ENCODE measurements at places on chromosomes 2 and 18.

- no peak for DNase-seq
These were observed 423.3 kb downstream of the LRP1B start for GRCh38 chr2:141707486-141707885.

DNA sequence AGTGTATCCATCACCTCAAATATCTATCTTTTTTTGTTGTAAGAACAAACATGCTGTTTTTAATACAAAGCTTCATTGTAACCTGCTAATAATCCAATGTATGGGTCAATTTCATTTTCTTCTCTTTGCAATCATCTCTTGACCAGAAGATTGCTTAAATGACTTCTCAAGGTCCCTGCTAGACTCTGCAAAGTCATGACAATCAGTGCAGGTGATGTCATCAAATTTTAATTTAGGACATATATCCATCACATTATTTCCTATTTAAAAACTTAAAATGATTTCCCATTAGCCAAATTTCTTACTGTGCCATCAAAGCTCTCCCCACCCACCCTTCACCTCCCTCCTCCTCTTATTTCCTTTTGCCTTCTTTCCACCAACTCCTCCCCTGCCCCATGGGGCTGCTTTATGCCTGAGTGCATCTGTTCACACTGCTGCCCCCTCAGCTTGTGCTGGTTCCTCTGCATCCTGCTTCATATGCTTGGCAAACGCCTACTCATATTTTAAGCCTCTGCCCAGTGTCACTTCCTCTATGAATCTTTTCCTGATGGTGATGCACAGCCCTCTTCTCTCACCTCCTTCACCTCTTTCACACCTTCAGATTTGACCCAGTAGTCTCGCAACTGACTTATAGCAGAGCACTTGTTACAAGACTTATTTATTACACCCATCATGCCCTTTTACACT, 20.3 kb downstream of the PLEK start:
- DNase-seq, result peak; percentile 56

- no peak for DNase-seq
These were observed 4.3 kb downstream of the TMEM127 start for GRCh38 chr2:96261328-96262003.

DNA sequence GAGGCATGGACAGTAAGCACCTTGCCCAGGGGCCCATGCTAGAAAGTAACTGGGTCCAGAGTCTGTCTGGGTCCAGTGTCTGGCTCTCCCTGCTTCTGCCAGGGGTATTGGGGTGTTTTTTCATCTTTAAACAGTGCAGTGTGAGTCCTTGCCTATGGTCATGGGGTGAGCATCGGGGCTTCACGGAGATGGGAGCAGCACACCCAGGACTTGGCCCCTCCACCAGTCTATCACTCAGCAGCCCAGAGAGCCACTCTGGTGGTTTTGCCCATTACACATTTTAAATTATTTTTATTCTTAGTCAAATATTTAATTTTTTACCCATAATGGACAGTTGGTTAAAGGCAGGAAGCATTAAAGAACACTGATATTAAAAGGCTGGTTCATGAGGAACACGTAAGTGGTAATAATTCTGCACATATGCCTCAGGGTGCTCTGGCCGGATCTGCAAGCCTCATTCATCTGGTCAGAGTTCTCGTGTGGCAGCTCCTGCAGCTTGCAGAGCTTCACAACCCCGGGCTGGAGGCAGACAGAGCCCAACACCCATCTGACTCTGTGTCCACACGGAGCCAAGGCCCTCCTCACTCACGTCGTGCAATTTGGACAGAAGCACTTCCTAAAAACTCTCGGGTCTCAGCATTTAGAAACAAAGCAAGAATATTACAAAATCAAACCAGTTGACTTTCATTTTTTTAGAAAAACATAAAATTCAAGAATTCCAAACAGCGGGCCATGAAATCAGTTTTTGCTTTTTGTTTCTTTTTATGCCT, 204.1 kb downstream of the CTIF start:
- DNase-seq, result no peak

- DNase-seq, result no peak
These were observed 48.8 kb upstream of the PPP1CB start for GRCh38 chr2:28702878-28703277.

DNA sequence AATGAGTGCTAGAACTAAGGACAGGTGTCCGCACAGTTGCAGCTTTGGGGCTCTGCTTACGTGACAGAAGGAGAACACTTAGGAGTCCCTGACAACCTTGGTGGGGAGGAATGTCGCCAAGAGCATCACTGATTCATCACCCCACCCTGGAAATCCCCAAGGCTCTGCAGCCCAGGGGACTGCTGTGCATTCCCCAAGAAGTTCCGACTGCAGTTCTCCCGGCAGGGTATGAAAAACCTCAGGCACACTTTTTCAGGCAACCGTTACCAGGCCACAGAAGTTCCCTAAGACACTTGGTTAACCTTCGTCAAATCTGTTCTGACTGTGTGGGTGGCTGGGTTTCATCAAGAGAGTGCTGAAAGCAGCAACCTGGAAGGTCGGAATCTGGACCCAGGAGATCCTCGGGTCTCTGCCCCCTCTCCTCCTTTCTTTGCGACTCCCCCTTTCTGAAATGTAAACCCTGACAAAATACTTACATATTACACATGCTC, 192.1 kb upstream of the CXCR4 start:
- DNase-seq, result no peak

- DNase-seq, result no peak
These were observed 92.6 kb downstream of the VAPA start for GRCh38 chr18:10006311-10006893.

- DNase-seq, result no peak
These were observed 42.4 kb downstream of the RBBP8 start for GRCh38 chr18:22975508-22975907.

DNA sequence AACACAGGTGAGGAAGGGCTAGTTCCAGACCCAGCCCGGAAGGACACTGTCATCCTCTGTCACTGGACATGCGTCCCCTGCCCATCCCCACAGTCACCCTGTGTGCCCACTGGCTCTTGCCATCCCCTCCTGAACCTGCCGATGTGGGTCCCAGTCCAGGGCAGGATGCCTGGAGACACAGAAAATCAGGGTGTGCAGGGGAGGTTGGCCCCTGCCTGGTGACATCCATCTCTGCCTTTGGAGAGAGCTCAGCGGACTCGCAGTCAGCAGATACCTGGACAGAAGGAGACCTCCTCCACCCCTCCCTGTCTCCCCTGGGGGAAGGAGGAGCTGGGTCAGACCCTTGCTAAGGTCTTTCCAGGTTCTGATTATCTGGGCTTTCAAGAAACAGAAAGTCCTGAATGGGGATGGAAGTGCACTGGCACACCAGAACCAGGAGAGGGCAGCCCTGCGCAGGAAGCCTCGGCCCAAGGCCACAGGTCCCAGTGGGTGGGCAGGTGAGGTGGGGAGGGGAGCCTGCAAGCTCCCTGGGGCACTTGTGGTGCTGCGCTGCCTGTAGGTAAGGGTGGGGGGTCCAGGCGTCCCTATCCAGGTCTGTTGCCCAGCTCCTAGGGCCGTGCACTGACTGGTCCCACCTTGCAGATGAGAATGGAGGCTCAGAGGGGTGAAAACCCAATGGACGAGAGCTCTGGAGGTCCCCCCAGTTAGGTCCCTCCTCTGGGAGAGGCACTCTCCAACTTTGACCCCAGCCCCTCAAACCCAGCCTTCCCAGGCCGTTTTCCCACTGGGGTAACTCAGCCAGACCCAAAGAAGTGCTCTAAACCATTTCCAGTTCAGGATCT, 9.7 kb upstream of the OTOS start:
- DNase-seq, result peak; percentile 33

- no peak for DNase-seq
These were observed 130.6 kb upstream of the SKOR2 start for GRCh38 chr18:47381975-47382570.

GRCh38 chr2:177395351-177396065, 2.9 kb downstream of the AGPS start:
- DNase-seq, result no peak

DNA sequence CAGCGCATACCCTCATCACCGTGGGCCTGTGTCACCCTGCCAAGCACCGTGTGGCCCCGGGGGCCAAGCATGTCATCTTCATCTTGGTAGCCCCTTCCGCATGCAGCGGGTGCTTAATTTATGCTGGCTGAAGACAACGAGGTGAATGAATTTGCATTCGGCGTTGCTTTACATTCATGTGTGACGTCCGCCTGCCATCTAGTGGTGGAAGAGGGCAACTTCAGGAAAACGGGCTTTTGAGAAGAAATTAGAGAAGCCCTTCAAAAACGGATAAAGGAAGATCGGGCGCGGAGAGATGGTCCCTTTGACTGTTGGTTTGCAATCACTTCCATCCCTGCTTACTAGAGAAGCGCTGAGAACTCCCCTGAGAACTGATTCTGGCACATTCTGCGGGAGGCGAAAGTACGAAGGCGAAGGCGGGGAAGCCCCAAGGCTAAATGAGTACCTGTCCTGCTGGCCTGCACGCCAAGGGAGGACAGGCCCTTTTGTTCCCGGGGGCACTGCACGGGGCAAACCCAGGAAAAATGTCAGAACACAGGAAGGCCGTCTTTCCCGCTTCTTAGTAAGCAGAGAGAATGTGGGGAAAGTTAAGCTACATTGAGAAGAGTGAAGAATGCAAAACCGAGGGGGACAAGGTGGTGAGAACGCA, 145.9 kb downstream of the ZNF516 start:
- DNase-seq, result peak; percentile 54

GRCh38 chr2:31222071-31222470, 4.8 kb upstream of the CAPN14 start:
- DNase-seq, result no peak

DNA sequence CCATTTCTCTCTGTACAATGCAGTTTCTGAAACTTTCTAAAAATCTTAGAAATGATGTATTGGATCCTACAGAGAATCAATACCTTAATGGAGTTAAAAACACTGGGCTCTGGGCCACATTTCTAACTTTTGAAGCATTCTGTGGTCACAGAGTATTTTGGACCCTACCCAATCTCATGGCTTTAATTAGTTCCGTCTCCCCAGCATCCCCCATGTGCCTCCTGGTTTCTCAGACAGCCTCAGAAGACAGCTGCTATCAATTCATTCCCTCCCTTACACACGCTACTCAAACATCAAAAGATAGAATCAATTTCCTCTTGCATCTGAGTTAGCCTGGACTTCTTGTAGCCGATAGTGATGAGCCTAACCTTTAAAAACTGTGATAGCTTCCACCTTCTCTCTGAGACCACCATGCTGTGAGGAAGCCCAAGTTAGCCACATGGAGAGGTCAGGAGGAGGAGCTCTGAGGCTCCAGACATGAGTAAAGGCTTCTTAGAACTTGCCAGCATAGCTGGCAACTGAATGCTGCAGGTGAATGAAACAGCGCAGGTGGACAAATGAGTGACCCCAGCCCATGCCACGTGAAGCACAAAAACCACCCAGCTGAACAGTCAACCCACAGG, 10.4 kb downstream of the ADCY3 start:
- no peak for DNase-seq

- DNase-seq, result no peak
These were observed 251.5 kb upstream of the NXPH2 start for GRCh38 chr2:139031722-139032121.

- no peak for DNase-seq
These were observed 98.0 kb downstream of the NXPH2 start for GRCh38 chr2:138682163-138682562.

DNA sequence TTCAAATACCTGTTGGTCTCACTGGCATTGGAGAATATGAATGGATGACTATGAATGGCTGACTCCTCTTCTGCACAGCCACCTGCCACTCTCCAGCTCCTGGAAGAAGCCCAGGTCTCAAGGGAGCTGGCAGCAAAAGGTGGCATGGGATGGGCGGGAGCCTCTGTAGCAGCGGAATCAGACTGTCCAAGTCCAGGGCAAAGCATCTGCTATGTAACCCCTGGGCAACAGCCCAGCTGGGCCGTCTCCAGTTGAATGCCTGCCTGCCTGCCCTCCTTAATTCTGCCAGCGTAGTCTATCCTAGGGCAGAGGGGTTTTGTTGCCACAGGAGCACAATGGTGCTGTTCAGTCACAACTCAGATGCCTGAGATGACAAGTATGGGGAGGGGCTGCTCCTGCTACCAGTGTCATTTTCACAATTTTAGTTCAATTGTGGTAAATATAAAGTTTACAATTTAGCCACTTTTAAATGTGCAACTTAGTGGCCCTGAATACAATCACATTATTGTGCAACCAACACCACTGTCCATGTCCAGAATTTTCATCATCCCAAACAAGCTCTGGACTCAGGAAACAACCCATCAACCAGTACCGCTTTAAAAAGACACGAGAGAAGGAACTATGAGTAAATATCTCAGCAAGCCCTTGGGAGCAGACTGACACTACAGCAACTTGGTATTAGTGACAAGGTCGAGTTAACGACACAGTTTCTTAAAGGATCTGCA, 115.2 kb downstream of the MYO5B start:
- no peak for DNase-seq

DNA sequence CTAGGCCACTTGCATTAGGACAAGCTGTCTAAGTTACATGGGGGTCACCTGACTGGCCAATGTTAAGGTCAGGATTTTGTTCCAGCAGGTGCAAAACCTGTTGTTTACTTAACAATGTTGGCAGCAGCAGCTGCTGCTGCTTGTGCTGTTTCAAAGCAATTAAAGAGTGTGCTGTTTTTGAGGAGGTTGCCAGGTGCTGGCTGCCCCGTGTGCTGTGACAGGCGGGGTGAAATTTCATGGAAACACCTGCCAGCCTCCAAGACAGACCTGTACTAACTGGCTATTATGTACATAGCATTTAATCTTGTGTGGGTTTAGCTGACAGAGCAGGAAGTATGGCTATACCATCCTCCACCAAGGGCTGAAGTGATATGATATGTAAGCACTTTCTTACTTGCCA, 224.9 kb downstream of the ASXL3 start:
- no peak for DNase-seq

DNA sequence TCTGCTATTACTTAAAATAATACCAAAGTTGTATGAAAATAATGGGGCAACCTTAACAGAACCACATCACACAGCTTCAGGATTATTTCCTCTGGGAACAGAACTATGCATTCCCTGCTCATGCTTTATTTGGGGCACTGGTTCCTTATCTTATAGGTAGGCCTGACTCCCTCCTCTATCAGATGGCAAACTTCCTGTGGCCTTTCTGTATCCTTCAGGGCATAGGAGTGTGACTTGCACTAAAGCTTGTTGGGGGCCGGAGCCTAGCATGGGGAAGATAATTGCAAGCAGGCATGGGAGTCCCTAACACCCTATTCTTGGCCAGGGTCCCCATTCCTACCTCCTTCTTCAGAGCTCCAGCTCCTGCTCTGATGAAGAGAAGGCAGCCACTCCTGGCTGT, 167.2 kb upstream of the SERTAD2 start:
- DNase-seq, result no peak

GRCh38 chr2:30914456-30914855, 107.2 kb upstream of the CAPN13 start:
- DNase-seq, result no peak

DNA sequence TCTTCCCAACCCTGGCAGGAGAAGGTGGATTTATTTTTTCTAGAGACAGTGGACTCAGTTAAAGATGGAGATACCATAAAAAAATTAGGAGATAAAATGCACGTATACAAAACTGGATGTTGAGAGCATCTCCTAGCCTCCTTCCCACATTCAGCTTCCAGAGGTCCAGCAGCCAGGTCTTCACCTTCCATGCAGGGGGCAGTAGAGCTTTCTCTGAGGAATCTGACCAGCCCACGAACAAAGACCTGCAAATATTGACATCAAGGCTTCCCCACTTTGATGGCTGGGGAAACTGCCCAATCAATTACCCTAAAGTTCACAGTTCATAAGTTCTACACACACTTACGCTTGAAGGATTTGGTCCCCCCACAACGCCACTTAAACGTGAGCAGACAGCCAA, 24.5 kb downstream of the AQP4 start:
- no peak for DNase-seq
